ENCODE measurements at places on chromosomes 5 and 9. TPM values are rescaled to one million over a fixed set of nuclear protein-coding genes. Genes with fewer than 3 reads are reported as not detected.

ANKRD31 gene
- 0.14 TPM for total RNA-seq

FBP1 gene
- not detected for total RNA-seq

SGCD gene
- total RNA-seq, result 9.2 TPM

NIPAL4 gene
- total RNA-seq, result 0.14 TPM

PCDHGB1 gene
- total RNA-seq, result 3.3 TPM

SPINK13 gene
- 2.4 TPM for total RNA-seq

STK32A gene
- total RNA-seq, result 1.3 TPM

PCDHGA6 gene
- total RNA-seq, result 3.2 TPM

UGT3A1 gene
- total RNA-seq, result not detected

TMEM174 gene
- not detected for total RNA-seq

EIF4E1B gene
- not detected for total RNA-seq

IFNA13 gene
- not detected for total RNA-seq

All from smooth muscle cell of bladder (primary cell).